ENCODE measurements at places on chromosomes 13 and 19.

- no peak for DNase-seq
These were observed 13.2 kb upstream of the EIF3G start for GRCh38 chr19:10132905-10133304.

GRCh38 chr13:32880636-32881035 lies 135.6 kb upstream of the KL start:
- DNase-seq, result no peak

DNA sequence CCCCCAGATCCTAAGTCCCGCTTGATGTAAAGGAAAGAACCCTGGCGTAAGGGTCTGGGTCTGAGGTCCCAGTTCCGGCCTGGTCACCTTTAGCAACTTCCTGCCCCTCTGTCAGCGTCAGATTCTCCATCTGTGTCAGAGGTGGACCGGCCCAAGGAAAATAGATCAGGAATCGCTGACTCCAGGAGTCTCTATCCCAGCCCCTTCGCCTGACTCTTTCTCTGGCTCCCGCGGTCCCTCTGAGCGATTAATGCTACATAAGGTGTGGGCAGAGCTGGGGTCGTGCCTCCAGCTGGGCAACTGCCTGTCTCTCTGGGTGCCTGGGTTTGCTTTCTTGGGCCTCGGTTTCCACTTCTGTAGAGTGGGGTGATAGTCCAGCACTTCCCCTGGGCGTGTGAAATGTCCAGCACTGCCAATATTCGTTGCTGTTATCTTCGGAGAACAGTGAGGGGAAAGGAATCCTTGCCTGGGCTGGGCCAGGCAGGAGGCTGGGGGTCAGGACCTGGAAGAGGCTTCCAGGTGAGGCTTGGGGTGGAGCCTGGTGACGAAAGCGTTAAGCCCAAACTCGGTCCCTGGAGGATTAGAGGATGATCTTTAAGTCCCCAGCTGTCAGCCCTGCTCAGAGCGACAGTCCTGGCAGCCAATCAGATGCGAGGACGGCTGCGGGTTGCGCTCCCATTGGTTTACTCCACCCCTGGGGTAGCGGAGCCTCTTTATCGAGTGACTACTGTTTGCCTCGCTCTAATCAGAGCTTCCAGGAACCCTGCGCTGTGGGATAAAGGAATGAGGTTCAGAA lies 767 bp downstream of the ABCA7 start:
- peak; percentile 93 for DNase-seq

- no peak for DNase-seq
These were observed 200.1 kb downstream of the MZT1 start for GRCh38 chr13:72527333-72527732.

DNA sequence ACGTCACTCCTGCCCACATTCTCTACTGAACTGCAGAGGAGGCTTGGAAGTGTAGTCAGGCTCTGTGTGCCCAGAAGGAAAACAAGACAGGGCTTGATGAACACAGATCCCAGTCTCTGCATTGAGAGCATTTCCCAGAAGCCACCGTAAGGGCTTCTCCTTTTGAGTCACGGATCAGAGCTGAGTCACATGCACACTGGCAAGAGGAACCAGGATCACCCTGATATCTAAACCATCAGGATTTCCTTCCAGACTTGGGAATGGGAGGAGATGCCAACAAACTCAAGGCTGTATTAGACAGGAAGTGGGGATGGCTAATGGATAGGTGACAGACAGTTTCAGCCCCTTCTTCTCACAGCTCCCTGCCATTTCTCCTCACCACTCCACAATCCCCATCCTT lies 17.7 kb upstream of the FBXO17 start:
- no peak for DNase-seq

GRCh38 chr19:33436360-33437345 lies 63.1 kb downstream of the CEBPG start:
- no peak for DNase-seq

GRCh38 chr13:47000165-47000564 lies 103.3 kb upstream of the HTR2A start:
- no peak for DNase-seq

GRCh38 chr13:58032676-58033460 lies 401.3 kb downstream of the PCDH17 start:
- DNase-seq, result no peak

DNA sequence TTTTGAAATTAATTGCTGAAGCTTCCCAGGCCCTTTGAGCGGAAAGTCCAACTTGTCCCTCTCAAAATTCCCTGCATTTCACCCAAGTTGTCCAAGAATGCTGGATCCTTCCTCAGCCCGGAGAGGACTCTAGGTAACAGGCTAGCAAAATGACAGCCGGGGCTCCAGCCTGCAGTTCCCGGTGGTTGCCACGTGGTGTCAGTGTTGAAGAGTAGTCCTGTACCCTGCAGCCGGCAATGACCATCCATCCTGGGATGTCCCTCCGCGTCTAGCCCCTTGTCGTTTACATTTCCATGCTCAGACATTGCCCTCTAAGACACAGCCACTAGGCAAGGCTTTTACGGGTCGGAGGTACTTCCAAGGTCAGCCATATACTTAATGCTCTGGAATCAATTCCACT lies 31.4 kb upstream of the MTIF3 start:
- DNase-seq, result no peak

DNA sequence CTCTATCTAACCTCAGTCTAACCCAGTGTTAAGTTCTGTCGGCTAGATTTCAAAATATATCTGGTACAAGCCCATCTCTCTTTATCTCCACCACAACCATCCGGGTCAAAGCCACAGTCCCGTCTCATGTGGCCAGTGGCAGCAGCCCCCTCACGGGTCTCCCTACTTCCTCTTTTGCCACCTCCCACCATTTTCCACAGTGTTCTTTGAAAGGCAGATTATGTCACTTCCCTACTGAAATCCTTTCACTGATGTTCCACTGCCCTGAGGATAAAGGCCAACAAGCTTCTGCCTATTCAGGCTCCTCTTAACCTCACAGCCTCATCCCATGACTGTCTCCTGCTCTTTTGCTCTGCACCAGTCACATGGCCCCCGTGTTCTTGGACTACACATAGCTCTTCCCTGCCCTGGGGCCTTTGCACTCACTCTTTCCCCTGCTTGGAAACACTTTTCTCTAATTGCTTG lies 117.2 kb downstream of the UBL3 start:
- DNase-seq, result no peak

GRCh38 chr13:103487841-103488240 lies 421.6 kb upstream of the SLC10A2 start:
- no peak for DNase-seq

DNA sequence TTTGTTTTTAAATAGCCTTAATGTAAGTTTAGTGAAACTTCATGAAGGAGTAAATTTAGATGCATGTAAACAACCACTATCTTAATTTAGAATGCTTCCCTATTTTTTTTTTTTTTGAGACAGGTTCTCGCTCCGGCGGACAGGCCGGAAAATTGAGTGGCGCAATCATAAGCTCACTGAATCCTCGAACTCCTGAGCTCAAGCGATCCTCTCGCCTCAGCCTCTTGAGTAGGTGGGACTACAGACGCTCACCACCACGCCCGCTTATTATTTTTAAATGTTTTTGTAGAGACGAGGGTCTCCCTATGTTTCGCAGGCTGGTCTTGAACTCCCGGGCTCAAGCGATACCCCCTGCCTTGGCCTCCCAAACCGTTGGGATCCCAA lies 1.6 kb downstream of the TEX30 start:
- no peak for DNase-seq

DNA sequence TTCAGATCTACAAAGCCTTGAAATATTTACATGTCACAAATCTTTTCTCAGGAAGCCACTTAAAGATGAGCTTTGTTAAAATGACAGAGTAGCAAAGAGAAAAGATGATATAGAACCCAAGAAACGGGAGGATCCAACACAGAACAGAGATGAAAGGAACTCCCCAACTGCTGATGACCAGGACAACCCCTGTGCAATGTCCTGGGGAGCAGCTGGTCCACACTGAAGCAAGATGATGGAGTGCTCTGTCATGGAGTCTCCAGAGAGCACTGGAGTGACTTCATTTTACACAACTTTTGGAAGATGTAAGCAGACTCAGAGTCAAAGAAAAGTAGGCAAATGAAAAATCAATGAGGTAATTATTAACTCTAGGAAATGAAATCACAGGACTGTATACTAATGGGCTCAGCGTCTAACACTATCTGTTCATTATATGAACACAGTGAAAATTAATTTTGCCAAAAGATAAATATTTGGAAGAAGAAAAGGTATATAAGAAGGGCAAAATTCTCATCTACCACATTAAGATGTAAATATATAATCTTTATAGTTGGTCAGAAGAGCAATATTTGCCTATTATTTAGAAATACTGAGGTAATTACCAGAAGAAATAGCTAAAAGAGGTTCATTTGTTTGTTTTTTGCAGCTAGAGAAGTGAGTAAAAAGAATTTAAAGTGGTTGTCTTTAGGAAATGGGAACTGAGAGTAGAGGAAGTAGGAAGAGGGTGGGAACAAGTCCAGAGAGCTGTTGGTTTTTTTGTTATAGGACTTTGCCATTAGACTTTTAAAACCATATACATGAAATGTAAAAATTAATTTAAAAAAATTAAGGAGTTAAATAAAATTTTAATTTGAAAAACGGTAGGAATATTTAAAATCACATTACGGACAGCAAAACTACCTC lies 30.5 kb downstream of the MTRF1 start:
- DNase-seq, result no peak

GRCh38 chr19:2394442-2395292 lies 32.7 kb downstream of the TIMM13 start:
- DNase-seq, result no peak

- no peak for DNase-seq
These were observed 154.5 kb downstream of the DCT start for GRCh38 chr13:94324767-94325540.

GRCh38 chr13:60078226-60078625 lies 85.5 kb downstream of the DIAPH3 start:
- DNase-seq, result no peak

GRCh38 chr13:110637747-110638146 lies 22.4 kb downstream of the NAXD start:
- no peak for DNase-seq

GRCh38 chr19:10565028-10565566 lies 713 bp downstream of the KRI1 start:
- peak; percentile 48 for DNase-seq

DNA sequence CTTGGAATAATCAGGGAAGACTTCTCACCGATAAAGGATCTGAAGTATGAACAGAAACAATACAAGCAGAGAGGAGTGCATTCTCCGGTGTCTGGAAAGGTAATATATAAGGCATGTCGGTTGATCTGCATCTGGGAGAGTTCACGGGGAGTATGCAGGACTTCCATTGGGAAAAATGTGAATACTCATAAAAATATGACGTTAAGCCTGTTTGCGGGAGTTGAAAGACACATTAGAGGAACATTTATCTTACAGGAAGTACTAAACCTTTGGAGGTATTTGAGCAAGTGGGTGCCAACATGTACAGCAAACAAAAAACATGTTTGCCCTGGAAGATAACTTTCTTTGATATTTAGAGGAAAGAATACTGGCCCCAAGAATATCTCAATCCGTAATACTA lies 286.8 kb downstream of the SLITRK6 start:
- no peak for DNase-seq

- DNase-seq, result no peak
These were observed 182.2 kb downstream of the FOXO1 start for GRCh38 chr13:40484101-40484800.

- DNase-seq, result no peak
These were observed 26.7 kb downstream of the KCTD15 start for GRCh38 chr19:33823341-33823740.

GRCh38 chr13:98847780-98848179 lies 95.3 kb upstream of the SLC15A1 start:
- no peak for DNase-seq

DNA sequence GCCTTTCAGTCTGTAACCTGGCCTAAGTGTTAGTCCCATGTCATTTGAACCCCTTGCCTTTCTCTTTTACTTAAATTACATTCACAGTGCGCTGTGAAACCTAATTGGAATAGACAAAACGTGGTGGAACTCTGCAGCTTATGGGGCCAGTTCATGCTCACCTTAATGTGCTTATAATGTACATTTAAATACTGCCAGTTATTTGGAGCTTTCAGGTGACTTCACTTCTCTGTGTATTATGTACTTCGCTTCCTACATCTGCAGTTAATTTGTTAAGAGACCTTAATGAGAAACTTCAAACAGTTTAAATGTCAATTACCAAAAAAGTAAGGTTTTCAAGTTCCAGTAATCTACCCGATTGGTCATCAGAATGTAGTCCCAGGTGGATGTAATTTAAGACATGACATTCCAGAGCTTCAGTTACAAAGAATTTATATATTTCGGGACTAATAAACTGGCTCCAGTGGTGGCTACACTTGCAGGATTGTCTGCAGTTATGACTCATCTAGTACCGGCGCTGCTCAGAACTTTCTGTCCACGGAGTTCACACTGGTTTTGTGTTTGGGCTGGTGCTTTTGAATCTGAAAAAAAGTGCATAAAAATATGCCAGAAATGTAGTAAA lies 125.3 kb downstream of the TM9SF2 start:
- DNase-seq, result no peak

DNA sequence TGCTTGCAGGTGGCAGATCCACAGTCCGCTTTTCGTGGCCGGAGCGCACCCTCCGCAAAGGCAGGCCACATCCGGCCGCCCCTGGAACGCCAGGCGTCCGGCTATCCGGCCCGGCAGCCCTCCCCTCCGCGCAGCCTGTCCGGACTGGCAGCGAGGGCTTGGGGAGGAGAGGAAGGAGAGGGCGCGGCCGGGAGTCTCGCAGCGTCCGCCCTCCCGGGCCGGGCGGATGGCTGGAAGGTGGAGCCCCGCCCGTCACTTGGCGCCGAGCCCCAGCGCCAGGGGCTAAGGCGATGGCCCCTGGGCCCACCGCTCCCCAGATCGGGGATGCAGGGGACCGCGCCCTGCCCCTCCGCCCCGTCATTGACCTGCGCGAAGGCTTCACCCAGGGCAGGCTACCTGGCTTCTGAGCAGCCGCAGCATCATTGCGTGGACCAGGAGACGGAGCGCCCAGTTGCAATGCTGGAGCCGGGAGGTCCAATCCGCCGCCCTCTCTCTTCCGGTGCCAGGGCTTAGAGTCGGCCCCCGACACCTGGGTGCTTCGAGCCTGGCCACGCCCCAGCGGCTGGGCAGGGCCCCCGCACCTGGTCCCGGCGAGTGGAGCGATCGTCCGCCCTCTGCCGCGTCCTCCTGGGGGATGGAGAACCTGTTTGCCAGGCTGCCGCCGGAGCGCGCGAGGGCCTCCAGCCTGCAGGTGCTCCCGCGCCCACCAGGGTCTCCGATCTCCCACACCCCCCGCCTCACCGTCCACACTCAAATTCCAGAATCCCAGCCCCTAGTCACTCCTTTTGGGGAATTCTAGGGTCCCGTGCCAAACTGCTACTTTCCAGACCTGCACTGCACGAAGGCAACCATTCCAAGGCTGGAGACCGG lies at the start of gene FUT1:
FUT1 (minus strand) TSS at position 146 of the 870 bp plus-strand sequence. CDS start 1,360 bp downstream, outside the sequence.
- DNase-seq, result peak; percentile 29

DNA sequence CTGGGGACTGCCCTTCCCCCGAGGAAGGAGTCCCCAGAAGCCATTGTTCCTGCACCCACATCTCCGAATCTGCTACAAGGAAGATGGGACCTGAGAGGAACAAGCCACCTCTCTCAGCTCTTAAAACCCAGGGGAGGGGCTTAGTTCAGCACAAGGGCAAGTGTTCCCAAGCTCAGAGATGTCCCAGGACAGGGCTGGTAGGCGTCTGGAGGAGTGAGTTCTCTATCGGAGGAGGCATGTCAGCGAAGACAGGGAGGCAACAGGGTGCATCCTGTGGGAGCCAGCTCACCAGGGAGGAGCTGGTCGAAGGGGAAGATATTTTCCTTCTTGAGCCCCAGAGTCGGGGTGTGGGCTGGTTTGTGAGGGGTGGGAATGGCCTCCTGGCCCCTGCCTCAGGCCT lies 54.8 kb downstream of the CELF5 start:
- DNase-seq, result no peak

- DNase-seq, result no peak
These were observed 158.1 kb downstream of the ZNF486 start for GRCh38 chr19:20325151-20325550.

Data from CD4-positive, alpha-beta memory T cell (primary cell).